ENCODE measurements at places on chromosomes 1 and 21.

- no peak for DNase-seq
These were observed 10.7 kb downstream of the WNT3A start for GRCh38 chr1:228017356-228018124.

DNA sequence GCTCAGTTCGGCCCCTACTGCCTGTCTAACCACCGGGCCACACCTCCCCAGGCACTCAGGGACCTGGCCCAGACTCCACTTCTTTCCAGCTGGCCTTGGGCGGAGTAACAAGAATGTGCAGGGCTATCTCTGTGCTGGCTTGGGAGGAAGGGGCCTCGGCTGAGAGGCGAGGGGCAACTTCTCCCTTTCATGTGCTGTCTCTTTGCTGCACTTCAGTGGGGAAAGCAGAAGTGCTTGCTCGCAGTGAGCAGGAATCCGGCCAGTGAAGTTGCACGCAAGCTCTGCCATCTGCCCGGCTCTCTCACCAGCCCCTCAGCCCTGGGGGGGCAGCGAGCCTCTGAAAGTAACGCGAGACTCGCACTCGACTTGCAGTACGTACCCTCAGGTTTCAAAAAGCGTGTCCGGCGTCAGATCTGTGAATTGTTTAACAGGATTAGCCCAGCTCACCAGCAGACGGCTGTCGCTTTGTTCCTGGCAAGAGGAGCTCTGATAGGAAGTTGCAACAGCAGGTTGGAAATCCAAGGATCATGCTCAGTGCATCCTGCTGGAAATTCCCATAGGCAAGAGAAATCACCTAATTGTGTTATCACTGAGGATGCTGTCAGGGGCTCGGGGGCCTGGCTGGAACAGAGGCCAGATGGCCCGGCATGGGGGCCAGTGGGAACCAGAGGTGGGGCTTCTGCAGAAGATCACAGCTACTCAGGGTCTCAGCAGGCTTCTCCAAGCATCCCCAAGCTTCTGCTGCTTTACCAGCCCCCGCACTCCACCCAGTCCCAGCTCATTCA lies 221.1 kb downstream of the NPHP4 start:
- no peak for DNase-seq

DNA sequence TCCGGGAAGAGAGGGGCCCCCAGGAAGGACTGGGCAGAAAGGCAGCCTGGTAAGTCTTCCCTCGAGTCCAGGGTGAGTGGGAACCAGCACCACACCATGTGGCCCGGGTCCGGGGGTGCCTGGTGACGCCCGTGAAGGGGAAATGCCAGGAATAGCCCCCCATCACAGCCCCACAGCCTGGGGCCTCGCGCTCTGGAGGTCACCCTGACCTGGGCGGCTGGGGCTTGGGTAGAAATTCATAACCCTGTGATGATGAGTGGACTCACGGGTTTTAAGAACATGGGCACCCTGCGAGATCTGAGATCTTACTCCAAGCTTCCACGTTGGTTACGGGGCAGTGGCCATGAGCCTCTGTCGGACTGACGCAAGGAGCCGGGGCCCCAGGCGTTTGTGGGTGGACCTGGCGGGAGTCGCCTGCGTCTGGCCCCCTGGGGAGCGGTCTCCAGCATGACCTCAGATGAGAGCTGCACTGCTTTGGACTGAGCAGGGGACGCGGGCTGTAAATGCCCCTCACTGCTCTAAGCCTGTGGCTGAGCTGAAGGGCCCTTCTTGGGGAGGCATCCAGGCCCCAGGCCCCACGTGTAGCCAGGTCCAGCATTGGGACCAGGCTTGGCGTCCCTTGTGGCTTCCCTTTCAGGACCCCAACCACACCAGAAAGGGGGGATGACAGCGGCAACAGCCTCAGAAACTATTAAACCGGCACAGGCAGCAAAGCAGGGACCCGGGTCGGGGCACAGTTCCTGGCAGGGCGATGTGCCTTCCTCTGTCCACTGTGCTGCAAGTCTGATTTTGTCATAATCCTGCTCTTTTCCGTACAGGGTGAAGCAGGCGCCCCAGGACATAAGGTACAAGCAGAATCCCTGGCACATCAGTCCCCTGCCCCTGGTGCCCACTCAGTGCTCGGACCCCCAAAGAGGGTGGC lies 60.0 kb downstream of the SLC19A1 start:
- DNase-seq: no peak

GRCh38 chr21:41319273-41319672 lies 2.7 kb downstream of the FAM3B start:
- DNase-seq: no peak

- no peak for DNase-seq
These were observed 43.0 kb upstream of the ADAMTS1 start for GRCh38 chr21:26888256-26888655.

DNA sequence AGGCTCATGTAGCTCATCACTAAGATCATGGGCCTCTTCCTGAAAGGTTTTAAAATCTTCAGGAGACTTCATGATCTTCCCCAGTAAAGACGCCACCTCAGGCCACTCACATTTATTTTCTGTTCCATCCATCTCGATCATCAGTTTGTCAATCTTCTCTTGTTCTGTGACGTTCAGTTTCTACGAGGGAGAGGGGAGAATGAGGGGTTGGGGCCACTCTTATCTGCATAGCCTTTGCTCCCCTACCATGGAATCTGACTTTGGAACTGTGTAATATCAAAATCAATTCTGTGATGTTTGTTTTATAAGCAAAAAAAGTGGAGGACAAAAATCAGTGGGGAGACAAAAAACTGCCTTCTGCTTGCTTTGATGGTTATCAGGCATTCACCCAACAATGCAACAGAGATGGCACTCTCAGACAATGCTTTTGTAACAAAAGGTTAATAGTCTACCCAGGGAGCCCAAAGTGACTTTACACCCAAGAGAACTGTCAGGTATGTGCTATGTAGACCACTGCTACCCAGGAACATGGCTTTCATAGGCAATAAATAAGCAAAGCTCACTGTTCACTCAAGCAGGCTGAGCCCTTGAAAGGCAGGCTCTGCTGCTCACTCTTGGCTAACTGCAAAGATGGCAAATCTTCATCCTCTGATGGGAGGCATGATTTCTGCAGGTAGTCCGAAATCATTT lies 10.5 kb downstream of the ENO1 start:
- no peak for DNase-seq

DNA sequence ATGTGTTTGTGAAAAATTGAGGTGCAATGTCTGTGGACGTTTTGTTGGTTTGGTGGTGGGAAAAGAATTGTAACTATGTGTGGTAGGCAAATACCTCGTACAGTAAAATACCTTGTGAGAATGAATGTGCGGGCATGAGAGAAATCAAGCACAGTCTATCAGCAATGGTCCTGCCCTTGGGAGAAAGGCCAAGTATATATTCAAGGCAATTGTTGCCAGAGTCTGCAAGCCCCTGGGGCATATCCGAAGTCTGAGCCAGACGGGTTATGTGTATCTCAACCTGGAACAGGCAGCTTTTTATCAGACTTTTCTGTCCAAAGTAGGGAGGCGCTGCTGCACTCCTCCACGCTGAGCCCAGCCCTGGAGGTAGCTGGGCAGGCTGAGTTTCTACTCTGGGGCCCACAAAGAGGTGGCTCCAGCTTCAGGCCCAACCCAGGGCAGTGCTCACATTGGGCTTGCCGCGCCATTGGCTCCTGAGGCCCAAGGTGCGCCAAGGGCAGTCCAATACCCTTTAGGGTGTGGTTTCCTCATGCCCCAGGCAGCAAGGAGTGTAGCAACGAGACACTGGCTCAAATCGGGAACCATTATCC lies 9.4 kb upstream of the GNL2 start:
- DNase-seq: no peak
